SHP77 (cell line): ENCODE measurements at places on chromosomes 5 and 9.

DNA sequence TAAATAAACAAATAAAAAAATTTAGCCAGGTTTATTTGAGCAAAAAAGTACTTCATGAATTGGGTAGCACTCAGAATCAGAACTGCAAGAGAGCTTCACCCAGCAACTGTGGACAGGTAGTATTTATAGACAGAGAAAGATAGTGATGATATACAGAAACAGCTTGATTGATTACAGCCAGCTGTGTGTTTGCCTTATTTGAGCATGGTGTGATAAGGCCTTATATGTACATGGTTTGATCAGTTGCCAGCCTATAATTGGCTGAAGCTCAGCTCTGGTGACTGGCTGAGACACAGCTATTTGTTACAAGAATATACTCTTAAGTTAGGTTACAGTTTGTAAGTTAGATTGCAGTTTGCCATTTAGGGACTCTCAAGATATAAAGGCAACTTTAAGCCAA lies 34.3 kb upstream of the ARL15 start:
- DNase-seq = no peak

GRCh38 chr9:6598249-6598725 lies 47.2 kb downstream of the GLDC start:
- no peak for DNase-seq

GRCh38 chr9:7760014-7760415 lies 39.6 kb downstream of the DMAC1 start:
- DNase-seq = no peak

DNA sequence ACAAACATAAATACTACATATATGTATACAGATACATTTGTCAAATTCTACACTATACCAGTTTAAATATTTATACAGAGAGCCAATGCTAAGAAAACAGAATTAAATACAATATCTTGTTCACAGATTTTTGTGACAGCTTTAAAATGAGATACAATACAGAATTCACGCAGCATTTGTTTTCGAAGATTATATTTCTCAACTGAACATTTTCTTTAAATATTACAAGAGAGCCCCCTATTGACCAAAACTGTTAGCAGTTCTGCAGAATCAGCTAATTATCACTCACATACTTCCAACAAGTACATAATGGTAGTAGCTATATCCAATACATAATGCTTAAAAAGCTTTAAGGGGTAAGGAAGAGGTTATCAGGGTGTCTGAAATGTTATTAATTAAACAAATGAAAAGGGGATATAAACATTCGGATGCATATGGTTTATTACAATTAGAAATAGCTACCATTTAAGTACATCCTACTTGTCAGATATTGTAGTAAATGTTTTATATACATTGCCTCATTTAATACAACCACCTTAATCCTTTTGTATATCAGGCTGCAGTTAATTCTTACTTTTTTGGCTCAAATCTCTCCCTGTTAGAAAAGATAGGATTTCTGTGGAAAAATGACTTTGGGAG lies 31.7 kb downstream of the ZDHHC21 start:
- DNase-seq = peak; percentile 12

GRCh38 chr5:34914671-34915138 lies 599 bp downstream of the RAD1 start:
- DNase-seq = no peak

DNA sequence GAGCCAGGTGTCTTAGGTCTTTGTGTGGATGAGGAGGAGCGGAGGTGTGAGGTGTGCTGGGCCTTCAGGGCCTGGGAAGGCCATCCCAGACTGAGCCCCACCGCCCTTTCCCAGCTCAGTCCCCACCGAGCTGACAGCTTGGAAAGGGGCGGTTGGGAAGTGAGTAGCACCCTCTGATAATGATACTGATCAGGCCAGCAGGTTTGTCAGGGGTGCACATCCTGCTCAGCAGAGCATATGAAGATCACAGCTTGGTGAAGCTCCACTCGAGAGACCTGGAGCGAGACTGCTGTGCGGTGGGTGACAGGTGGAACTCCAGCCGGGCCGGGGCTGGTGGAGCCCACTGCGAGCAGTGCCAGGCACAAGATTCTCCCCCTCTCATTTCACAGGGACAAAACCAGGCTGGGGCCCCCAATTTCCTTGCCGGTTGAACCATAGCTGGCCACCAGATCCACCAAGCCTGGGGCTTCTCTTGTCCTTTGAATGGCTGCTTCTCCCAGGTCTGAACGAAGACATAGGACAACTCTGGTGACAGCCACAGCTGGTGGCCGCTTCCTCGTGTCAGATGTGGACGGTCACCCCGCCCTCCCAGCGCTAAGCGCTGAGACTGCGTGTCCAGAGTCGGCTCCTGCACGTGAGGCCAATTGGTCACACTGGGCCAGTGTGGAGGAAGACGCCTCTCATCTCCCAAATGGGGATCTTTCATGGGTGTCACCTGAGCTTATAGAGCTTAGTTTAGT lies 8.3 kb downstream of the QRFP start:
- no peak for DNase-seq

GRCh38 chr5:148759101-148759500 lies 67.3 kb upstream of the ADRB2 start:
- DNase-seq = no peak

DNA sequence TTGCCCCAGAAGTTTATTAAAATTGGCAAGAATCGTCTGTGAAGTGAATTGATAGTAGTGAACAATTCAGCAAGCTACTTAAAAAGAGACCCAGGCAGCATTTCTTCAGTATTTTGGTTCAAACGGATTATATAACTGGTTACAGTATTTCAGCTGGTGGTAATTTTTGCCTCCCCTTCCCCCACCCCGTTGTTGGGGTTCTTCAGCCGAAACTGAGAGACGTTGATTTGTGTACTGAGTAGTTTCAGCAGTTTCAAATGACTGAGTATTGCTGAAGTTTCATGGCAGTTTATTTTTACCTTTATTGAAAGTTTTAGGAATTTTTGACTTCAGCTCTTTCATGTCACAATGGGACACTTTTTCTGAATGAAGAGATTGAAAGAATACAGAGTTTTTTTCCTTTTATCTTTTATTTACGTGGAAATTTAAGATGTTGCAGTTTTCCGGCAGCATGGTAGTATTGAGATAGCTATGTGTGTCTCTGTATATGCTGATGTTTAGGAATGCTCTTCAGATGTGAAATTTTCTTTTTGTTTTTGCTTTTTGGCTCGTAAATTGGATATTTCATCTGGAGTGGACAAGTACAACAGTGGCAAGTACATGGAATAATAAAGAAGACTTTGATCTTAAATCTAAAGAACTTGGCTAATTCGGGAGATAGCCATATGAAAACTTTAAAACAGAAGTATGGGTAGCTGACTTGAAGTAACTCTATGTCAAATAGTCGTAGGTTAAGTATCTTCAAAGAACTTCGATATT lies 1.9 kb downstream of the GPBP1 start:
- no peak for DNase-seq

GRCh38 chr5:94505327-94506068 lies 112.9 kb downstream of the KIAA0825 start:
- no peak for DNase-seq

DNA sequence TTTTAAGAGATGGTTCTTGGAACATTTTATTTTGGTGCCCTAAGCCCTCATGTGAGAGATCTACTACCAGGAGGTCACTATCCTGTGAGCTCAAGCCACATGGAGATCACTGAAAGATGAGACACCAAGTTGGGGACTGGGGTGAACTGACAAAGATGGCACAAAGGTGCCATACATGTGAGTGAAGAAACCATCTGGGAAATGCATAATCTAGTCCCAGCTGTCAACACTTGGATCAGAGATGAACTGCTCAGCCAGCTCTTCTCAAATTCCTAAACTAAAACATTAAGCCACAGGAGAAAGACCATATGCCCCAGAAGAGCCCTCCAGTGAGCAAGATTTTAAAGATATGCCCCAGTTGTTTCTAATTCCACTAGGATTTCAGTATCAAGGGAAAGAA lies 22.2 kb upstream of the MYOT start:
- DNase-seq = no peak

- DNase-seq = no peak
These were observed 924.9 kb upstream of the DMAC1 start for GRCh38 chr9:8724284-8725018.

DNA sequence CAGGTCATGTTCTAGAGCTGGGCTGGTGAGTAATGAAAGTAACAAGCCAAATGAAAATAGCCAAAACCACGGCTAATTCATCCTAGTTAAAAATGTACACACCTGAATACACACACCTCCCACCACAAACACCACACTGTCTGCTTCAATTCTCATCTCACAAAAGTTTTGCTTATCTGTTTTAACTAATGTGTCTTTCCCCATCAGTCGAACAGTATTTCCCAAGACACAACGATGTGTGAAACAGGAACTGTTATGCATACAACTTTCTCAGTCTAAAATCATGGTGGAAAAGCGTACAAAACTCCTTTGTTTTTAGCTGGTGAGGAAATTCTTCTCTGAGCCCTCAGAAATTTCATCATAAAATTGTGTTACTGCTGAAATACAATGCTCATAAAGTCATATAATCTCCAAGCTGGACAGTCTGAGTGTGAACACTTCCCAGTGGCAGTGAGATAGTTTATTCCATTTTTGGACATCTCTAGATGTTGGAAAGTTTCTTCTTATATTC lies 242.4 kb downstream of the EFNA5 start:
- no peak for DNase-seq

GRCh38 chr9:35051069-35051967 lies 21.1 kb downstream of the VCP start:
- no peak for DNase-seq

GRCh38 chr9:31471010-31471409 lies 913.4 kb upstream of the ACO1 start:
- DNase-seq = no peak
